ENCODE measurements at places on chromosomes 7 and 10.

GRCh38 chr7:132837529-132837928, 244.4 kb downstream of the CHCHD3 start:
- DNase-seq, result no peak

- DNase-seq, result no peak
Measured at GRCh38 chr10:5338010-5338409, 26.8 kb upstream of the UCN3 start.

- DNase-seq, result no peak
Measured at GRCh38 chr10:130018265-130018664, 54.2 kb upstream of the EBF3 start.

DNA sequence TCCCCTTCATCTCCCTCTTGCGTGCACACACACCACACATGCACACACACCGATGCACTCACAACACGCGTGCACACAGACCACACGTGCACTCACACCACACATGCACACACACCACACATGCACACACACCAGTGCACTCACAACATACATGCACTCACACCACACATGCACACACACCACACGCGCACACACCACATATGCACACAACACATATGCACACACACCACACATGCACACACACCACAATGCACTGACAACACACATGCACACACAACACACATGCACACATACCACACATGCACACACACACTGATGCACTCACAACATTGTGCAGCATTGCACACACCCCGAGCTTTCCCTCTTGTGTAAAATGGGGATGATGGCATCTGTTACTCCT, 68.1 kb downstream of the TRRAP start:
- no peak for DNase-seq

GRCh38 chr7:32319012-32319382, 171.2 kb downstream of the LSM5 start:
- DNase-seq, result no peak

DNA sequence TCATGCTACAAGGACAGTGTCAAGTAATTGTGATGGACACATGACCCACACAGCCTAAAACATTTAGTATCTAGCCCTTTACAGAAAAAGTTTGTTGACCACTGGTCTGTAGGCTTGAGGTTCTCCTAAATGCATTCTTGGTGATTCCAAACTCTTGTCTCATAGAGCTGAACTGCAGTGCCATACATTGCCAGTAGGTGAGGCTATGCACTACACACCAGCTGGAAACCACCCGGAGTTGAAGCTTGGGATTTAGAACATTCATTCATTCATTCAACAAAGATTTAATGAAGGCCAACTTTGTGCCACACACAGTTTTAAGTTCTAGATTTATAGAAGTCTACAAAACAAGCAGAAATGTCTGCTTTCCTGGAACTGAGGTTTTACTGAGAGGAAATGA, 77.3 kb upstream of the TCF7L2 start:
- no peak for DNase-seq

GRCh38 chr10:100781145-100781665, 35.8 kb downstream of the PAX2 start:
- DNase-seq, result no peak

- no peak for DNase-seq
Measured at GRCh38 chr10:27512548-27512947, 8.4 kb downstream of the RAB18 start.

- peak; percentile 68 for DNase-seq
Measured at GRCh38 chr7:25259487-25260243, 31.4 kb upstream of the NPVF start.

- no peak for DNase-seq
Measured at GRCh38 chr7:103987451-103987850, 2.0 kb downstream of the RELN start.

- DNase-seq, result no peak
Measured at GRCh38 chr10:67934336-67934735, 49.9 kb downstream of the SIRT1 start.

DNA sequence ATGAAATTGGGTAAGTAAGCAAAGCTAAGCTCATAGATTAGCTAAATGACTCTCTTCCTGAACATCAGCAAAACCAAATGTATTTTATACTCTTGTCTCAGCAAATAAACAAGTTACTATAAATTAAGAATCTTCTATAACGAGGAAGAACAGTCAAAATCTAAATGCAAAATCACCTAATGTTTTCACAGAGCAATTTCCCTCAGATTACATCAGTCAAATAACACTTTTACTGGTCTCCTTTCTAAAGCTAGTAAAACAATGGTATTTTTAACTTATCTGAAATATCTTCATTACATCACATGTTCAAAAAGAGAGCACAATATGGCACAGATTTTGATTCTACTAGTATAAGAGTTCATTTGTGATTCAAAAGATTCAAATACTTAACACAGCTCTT, 16.5 kb upstream of the GPR22 start:
- no peak for DNase-seq

DNA sequence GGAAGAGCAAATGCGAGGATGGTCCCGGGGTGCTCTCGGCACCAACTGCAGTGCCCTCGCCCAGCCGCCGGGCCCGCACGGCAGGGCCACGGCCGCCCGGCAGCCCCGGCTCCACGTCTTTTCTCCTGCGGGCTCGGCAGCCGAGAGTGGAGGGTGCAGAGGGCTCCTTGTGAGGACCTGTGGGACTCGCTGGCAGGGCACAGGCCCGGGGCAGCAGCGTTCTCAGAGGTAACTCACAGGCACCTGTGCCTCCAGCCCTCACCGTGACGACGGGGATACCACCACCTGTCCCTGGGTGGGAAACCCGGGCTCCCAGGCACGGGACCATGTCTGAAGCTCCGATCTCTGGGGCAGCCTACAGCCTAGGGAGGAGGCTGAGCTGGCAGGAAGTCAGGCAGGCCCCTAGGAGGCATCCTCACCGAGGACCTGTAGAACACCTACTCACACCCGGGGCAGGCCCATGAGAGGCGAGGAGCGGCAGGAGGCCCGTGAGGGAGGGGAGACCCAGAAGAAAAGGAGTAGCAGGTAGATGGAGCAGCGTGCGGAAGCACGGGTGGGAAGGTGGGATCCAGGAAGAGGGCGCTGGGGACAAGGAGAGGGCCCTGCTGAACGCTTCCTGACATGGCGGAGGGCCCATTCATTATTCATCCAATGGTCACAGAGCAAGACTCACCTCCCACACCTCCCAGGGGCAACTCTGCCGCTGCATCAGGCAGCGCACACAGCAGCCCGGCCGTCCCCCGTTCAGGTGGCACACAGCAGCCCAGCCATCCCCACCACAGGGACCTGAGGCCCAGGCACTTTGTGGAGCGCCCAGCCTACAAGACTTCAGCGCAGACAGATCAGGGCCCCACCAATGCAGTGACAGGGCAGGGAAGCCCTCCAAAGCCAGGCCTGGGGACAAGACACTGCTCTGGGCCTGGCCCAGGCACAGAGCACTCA, 244.9 kb downstream of the MAD1L1 start:
- DNase-seq, result no peak

DNA sequence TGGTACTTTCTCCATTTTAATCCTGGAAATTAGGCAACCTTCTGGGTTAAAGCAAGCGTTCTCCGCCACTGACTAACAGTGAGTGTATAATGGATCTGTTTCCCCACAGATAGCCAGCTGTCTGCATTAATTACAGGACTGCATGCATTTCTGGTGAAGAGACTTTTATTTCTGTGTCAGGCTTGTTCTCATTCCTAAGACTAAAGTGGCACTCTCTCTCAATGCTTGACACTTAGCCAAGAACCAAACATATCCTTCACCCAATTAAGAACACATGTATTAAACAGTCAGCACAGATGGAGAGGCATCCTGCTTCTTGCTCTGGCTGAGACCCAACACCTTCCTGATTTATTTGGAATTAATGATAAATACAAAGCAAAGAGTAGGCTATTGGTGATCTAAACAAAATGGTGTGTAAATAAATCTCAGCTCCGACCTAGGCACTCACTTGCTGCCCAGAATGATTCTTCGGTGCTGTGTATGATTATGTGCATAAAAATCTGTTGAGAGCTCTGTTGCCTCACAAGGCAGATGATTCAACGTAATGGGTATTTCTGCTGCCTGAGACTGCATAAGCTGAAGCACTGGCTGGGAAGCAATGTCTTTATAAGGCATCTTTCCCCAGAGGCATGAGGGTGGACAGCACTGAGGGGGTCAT, 16.8 kb downstream of the CALU start:
- DNase-seq, result no peak

DNA sequence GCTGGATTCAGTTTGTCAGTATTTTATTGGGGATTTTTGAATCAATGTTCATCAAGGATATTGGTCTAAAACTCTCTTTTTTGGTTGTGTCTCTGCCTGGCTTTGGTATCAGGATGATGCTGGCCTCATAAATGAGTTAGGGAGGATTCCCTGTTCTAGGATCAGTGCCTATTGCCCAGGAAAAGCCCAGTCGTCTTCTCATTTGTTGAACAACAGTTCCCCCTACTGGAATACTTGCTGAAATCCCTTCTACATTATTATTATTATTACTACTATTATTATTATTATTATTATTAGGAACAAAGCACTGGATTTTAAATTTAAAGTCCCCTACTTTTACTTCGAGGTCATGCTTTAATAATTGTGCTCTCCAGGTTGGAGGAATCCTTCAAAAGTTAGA, 528.9 kb downstream of the MAGI2 start:
- no peak for DNase-seq

GRCh38 chr10:123704812-123705211, 38.7 kb downstream of the GPR26 start:
- DNase-seq, result no peak

DNA sequence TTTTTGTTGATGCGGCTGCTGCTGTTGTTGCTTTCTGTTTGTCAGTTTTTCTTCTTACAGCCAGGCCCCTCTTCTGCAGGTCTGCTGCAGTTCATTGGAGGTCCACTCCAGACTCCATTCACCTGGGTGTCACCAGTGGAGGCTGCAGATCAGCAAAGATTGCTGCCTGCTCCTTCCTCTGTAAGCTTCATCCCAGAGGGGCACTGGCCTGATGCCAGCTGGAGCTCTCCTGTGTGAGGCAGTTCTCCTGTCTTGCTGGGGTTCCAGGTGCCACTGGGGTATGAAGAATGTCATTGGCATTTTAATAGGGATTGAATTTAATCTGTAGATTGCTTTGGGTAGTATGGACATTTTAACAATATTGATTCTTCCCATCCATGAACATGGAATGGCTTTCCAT, 308.5 kb upstream of the MEOX2 start:
- DNase-seq, result no peak

GRCh38 chr7:13169356-13169755, 481.9 kb downstream of the ARL4A start:
- DNase-seq, result no peak

- DNase-seq, result no peak
Measured at GRCh38 chr10:98240524-98240923, 27.5 kb downstream of the LOXL4 start.

GRCh38 chr10:98138031-98138430, 3.6 kb downstream of the R3HCC1L start:
- DNase-seq, result no peak

DNA sequence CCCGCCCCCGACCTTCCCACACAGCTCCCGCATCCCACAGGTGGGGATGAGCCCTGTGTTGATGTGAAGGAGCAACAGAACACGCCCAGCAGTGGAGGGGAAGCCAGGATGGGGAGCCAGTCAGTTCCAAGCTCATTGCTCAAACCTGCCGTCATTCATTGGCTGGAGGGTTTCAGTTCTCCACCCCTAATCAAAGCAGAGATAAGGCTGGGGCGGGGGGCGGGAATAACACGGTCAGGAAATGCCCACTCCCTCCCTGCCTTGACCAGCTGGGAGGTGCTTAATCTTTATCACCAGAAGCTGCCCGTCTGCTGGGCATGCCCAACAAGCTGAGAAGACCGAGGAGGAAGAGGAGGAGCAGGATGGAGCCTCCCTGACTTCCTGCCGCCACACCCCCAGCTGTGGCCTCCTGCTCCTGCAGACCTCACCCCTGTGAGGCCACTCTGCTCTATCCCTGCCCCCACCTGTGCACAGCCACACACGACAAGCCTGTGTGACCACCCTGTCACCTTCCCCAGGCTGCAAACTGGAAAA, 265.1 kb downstream of the ZEB1 start:
- no peak for DNase-seq

DNA sequence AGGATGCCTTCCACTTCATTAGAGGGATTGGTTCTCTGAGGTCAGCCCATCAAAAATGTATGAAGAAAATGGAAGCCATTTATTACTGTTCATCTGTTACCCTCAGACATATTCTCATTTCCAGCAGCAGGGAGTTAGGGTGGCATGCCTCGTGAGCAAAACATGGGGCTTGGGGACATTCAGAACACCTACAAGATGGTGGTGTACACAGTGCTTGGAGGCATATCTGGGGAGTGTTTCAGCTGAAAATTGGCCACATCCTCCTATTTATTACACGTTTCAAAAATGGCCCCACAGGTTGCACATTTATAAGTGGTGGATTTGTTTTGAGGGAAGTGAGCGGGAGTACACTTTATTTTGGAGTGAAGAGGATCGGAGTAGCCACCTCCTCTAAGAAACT, 93.4 kb downstream of the SPAG6 start:
- no peak for DNase-seq

DNA sequence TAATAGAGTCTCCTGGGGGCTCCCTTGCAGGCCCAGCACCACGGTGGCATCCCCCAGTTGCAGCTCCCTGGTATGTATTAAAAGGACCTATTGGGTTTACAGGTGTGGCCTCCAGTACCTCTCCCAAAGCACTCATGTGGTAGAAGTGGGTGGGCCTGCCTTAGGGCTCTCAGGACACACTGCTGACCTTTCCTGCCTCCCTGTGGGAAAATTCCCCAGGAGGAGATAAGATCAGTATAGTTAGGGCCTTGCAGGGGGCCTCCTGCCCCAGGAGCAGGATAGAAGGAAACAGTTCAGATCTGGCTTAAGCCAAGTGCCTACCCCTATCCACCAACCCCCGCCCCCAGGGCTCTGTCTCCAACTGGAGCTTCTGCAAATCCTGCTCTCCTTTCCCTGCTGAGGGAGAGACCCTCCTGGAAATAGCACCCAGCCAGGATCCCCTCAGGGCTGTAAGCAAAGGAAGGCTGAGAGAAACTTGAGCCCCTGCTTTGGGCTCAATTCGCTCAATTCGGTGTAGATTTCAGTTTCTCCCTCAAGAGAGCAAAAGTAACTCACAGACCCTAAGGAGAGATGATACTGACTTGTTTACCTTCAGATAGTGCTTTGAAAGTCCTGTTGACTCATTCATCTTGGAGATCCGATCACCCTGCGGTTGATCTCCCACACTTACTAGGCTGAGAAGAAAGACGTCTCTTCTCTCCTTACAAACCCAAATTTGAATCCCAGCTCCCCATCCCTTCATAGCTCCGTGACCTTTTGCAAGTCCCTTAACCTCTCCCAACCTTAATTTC, 130.6 kb downstream of the WDR11 start:
- DNase-seq, result no peak

- no peak for DNase-seq
Measured at GRCh38 chr7:117448655-117449054, 21.4 kb upstream of the ASZ1 start.

GRCh38 chr10:90674461-90674860, 183.4 kb downstream of the HTR7 start:
- DNase-seq, result no peak

GRCh38 chr7:5997210-5997808, 11.5 kb downstream of the PMS2 start:
- peak; percentile 27 for DNase-seq

DNA sequence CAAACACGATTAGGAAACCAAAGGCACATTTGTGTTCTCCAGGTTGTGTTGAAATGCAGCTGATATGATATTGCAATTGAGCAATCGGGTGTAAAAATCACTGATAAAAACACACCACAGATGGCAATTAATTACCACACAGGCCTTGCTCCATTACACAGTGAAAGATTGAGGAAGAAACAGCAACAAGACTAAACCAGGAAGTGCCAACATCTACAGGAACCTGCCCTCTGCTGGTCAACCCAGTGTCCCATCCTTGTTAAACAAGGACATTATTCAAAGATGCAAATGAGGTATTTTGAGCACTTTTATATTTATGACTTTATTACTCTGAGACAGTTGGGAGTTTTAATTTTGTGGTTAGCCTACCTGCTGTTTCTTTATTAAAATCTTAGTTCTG, 765.6 kb upstream of the GHITM start:
- DNase-seq, result peak; percentile 9
